ENCODE measurements at places on chromosomes 12 and 14.

DNA sequence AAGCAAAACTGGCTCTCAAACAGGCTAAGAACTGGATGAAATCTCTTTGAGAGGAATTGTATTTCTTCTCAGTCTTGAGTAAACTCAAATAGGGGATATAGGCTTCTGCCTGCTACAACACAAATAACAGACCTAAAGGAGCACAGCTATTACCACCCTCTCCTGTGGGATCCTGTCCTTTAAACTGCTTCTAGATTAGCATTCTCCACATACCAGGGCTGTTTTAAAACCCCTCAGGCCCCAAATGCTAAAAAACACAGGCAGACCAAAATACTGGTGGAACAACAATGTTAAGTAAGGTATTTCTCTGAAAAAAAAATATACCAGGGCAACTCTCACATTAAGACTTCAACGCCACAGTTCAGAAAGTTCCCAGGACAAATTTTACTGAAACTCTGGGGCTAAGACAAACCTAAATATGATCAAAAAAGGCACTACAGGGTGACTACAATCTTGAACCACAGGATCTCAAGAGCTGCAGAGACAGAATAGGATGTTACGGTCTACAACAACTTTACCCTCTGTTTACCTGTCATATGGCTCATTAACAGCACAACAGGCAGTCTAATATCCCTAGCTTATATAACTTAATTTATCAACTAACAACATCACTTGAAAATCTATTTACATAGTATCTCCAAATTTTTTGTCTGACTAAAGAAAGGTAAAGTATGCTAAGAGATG lies 7.2 kb downstream of the CPNE8 start:
- no peak for DNase-seq

DNA sequence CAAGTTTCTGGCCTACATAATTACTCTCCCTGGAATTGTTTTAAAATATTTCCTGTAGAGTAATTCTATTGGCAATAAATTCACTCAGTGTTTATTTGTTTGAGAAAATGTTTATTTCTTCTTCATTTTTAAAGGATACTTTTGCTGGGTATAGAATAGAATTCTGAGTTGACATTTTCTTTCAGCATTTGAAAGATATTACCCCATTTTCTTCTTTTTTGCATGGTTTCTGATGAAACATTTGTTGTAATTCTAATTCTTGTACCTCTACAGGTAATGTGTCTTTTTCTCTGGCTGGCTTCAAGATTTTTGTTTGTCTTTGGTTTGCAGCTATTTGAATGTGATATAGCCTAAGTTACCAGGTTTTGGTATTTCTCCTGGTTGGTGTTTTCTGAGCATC lies 25.1 kb upstream of the ATF7IP start:
- DNase-seq, result no peak

DNA sequence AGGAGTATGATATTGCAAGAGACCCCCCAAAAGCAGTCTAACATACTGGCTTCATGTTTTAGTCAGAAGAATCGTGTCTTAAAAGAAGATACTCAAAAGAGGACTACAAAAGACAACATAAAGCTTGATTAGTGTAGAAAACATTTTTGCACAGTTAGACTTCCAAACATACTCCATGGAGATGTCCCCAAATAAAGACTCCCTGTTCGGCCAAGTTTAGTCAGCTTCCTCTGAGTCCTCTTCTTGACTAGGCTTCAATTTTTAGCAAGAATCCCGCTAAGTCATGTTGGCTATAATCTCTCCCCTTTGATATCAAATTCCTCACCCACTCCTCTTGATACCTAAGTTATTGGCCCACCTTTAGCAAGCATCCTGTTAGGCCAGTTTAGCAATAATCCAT lies 298.0 kb downstream of the RMST start:
- DNase-seq, result no peak

DNA sequence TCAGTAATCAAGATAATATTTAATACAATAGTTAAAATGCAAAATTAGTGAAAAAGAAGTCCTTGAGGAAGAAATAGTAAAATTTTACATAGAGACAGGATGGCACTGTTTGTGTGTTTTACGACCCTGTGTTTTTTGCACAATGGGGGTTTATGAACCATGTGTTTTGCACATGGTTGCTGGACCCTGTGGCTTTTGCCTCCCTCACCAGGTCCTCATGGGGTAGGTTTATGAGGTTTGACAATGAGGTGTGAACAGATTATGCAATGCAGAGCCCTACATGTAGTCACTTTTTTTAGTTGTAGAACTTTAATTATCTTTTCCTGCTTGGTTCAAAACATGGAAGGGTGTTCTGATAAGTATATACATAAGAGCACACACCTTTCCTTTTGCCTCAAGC lies 366.3 kb upstream of the FAR2 start:
- no peak for DNase-seq

DNA sequence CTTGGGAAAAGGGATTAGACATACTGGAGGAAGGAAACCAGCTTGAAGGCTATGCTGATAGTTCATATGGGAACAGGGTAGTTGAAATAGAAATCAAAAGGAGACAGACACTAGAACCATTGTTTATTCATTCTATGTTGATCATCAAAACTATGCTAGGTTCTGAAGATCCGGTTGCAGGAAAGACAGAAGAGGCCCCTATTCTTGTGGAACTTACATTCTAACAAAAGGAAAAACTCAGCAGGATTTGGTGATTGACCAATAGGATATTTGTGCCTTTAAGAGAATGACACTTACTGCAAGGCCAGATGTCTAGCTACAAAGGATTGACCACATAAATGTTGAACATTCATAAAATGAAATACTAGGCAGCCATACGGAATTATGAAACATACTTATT lies 179.2 kb downstream of the AKAP6 start:
- no peak for DNase-seq

- no peak for DNase-seq
These were observed 355.8 kb upstream of the E2F7 start for GRCh38 chr12:77421152-77421551.

GRCh38 chr12:2260441-2260840 lies 207.7 kb downstream of the CACNA1C start:
- no peak for DNase-seq

DNA sequence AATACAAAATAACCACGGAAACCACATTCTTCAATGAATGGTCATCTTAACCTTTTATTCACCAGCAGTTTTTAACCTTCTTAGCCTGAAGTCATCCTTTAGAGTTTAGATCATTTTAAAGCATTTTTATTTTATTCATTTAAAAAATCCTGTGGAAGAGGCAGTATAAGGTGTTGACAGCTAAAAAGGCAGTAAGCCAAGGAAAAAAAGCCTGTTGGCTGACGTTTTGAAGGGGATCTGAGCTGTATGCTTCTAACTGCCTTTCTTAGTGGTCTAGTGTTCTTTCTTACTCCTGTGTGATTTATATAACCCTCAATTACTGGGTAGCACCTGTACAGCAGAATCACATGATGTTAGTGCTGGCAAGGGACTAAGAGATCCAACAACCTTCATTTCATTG lies 438.3 kb upstream of the SEL1L start:
- no peak for DNase-seq

DNA sequence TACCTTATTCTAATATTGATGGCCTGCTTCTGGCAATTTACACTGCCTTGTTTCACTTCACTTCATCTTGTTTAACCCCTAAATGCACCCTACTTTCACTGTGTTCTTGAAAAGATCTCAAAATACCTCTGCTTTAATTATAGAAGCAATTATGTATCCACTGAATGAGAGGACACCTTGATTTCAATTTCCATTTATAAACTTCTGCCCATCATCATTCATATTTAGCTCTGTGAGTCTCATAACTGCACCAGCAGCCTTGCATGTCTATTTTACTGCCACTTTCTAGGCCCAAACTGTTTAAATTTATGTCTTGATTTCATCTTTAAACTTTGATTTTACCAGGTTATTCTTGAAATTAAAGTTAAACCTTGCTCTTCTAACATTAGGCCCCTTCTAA lies 7.1 kb upstream of the DNAAF2 start:
- DNase-seq, result no peak

GRCh38 chr12:89878950-89879349 lies 170.3 kb upstream of the ATP2B1 start:
- no peak for DNase-seq

GRCh38 chr14:77026930-77027537 lies 1.5 kb downstream of the IRF2BPL start:
- no peak for DNase-seq

GRCh38 chr14:95871531-95871930 lies 5.1 kb upstream of the TUNAR start:
- no peak for DNase-seq

DNA sequence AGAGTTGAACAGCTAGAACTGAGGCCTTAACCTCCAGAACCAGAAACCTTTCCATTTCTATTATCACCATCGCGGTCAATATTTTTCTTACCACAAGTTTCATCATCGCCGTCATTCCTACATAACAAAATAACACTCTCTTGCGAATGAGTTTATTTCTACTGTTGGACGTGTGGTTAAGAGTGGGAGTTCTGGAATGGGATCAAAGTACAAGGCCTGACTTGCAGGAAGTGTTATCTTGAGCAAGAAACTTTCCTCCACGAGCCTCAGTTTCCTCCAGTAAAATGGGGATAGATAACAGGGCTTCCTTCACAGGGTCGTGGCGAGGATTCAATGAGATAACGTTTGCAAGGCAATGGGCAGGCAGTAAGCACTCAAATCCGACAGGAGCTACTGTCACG lies 652 bp downstream of the SART3 start:
- DNase-seq, result peak; percentile 24

- no peak for DNase-seq
These were observed 281.6 kb downstream of the ITPR2 start for GRCh38 chr12:26551385-26551784.

- no peak for DNase-seq
These were observed 115.6 kb downstream of the CCER1 start for GRCh38 chr12:90839346-90839745.

DNA sequence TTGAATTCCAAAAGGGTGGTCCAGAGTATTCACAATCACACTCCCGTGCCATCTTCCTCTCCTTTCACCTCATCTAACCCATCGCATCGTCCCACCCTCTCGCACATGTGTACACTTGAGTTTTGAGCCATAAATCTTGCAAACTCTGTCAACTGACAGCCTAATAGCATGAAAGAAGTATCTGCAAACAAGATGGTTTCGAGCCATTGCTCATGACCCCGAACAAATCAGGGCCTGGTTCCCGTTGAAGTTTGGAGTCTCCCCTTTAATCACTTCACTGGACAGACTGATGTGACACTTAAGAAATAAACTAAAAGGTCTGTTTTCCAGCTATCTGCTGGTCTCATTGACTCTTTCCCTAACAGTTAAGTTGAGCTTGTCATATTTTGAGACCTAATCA lies 223.6 kb upstream of the SOX5 start:
- DNase-seq, result no peak

DNA sequence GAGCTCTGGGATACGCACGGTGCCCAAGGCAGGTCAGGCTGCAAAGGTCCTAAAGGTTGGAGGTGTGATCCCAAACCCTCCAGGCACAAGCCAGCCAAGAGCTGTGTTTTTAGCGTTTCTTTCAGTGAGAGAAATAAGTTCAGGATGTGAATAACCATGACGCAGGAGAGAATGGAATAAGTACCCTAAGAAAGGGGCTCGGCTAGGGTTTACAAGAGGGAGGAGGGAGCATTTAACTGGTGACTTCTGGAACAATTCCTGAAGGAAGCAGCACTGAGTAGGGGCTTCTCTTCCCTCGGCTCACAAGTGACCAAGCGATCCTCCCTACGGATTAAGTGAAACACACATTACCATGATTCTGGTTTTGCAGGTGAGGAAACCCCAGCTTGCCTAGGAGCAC lies 29.4 kb downstream of the SSH1 start:
- DNase-seq, result no peak

DNA sequence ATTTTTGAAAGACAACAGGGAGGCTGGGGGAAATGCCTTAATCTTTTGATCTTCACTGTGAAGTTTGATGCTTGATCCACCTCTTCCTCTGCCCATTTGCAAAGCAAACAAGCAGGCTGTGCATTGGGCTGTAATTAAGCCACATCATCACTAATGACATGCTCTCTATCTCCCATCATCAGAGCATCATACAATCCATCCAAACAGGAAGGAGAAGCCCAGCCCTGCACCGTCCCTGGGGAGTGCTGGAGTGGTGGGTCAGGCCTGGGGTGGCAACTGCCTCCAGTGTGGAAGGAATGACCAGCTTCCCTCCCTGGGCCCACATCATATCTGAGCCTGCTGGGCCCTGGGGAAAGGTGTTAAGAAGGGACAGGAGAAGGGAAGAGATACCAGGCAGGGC lies 6.9 kb upstream of the KRT74 start:
- no peak for DNase-seq

DNA sequence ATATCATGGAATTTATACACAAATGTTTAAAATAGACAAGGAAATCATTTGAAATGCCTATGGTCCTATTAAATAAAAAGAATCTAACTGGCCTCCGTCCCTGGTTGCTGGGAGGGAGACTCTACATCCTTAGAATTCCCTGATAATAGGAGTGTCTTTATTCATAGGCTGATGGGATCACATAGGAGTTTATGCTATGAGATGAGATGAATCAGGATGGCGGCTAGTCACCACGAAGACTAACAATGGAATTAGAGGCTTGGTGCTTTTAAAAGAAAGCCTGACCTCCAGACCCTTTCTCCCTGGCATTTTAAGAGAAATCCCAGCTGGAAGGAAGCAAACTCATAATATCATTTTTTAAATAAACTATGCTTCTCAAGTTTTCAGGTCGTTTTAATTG lies 69.7 kb downstream of the SEC23A start:
- no peak for DNase-seq

- DNase-seq, result no peak
These were observed 145.6 kb upstream of the TMTC1 start for GRCh38 chr12:29929295-29929694.

DNA sequence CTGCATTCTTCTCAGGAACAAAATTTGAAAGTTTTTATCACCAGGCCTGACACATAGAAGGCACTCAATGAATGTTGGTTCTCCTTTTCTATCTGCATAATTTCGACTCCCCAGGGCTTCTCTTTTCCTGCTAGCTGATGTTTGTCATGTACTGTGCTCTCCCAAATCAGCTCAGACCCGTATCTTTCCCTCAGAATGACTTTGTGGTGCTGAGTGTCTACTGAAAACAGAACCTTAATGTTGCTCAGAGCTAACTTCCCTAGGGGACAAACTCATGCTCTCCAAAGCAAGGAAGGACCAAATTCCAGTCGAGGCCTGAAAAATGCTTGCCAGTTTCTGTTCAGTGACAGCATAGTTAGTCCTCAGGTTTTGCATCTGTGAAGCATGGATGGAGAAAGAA lies 1.9 kb downstream of the ARHGDIB start:
- no peak for DNase-seq

DNA sequence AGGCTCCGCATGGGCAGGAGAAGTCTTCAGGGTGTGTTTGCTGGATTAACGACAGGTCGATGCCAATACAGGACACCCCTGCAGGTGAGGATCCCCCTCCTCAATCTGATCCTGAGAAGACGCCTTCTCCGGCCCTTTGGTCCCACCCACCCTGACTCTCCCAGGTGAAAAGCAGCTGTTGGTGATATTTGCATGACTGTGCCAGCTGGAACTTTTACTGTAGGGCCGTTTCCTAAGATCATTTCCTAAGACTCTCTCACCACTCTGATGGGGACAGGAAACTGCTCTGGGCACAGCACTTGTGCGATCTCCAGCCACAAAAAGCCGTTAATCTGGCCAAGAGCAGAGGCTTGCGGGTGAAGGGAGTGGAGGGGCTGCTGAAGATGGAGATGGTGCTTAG lies 16.8 kb upstream of the EIF5 start:
- DNase-seq, result no peak

GRCh38 chr12:57149245-57149900 lies 2.0 kb upstream of the LRP1-AS start:
- peak; percentile 81 for DNase-seq

Measured in fibroblast of the conjunctiva (primary cell).